ENCODE measurements at places on chromosomes 1 and 21.

DNA sequence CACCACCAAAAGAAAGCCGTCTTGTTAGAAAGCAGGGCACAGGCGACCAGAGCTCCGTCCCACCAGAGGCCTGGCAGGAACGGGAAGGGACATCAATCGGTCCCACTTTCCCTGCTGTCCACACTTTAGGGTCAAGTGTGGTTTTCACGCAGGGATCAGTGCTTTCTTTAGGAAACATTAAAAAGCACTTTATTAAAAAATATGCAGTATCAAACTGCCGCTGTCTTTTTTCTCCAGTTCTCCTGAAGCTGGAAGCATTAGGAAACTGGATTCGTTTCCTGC is 437 bp downstream of the IFNLR1 start:
- DNase-seq, result no peak

DNA sequence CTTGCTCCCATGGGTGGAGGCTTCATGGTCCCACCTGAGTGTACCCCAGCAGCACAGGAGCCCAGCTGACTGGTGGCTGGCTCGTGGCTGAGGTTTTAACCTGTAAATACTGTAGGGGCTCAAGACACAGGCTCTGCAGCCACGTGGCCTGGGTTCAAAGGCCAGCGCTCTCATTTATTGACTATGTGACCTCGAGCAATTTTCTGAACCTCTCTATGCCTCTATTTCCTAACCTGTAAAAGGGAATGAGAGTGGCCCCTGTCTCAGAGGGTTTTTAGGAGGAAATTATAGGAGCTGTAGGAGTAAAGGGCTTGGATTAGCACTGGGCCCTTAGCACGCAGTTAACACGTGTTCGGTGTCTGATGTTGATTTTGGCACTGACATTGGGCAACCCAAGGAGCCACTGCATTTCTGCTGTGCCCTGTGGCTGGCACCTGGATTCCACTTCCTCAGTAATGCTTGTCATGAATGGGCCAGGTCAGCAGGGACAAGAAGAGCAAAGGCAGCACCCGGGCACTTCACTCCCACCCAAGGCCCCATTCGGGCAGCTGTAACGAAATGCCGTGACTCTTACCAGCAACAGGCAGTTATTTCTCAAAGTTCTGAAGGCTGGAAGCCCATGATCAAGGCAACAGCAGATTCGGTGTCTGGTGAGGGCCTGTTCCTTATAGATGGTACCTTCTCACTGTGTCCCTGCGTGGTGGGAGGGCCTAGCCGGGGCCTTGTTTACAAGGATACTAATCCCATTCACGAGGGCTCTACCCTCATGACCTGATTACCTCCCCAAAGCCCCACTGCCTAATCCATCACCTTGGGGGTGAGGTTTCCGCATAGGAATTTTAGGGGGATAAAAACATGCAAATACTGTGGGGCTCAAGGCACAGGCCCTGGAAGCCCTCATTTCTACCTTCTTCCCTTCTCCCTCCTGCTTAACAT is 25.2 kb downstream of the ARHGEF10L start:
- no peak for DNase-seq

DNA sequence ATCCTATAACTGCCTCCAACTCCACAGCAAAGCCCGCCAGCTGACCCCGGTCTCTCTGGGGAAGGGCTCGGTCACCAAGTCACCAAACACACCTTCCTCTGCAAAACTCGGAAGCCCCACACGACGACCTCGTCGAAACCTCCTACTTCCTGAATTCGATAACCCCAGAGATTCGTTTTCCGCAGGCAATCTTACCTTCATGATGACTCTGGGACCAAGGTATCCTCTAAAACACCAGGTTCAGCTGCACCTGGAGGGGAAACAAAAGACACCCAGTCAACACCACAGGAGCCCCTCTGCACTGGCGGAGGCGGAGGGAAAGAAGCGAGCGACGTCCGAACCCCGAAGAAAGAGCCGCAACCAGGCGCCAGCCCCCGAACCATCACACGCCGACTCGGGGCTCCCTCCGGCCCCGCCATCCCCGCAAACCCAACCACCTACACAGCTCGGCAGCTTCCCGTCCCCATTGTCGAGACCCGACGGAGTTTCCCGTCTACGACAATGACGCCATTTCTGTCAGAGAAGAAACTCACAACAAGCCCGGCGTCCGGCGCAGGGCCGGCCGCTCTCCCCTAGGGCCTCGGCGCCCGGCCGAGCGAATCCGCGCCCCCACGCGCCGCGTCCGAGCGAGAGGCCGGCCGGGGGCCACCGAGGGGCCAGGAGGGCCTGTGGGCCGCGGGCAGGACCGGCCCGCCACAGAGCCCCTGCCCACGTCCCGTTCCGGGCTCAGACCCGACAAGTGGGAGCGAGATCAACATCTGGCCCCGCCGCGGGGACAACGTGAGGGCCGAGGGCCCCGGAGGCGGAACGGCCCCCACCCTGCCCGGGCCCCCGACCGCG is 1.0 kb downstream of the ARID4B start:
- peak; percentile 54 for DNase-seq

- no peak for DNase-seq
Observed at GRCh38 chr1:228850141-228851100, 115.1 kb downstream of the RHOU start.

GRCh38 chr1:33826711-33827110 is 37.2 kb upstream of the HMGB4 start:
- no peak for DNase-seq

- DNase-seq, result no peak
Observed at GRCh38 chr1:7620196-7620595, 150.9 kb upstream of the VAMP3 start.

Measured in left ventricle myocardium superior (tissue), 1 donor.